ENCODE measurements at places on chromosomes 16 and 17.

GRCh38 chr17:60327901-60328273 is 64.0 kb downstream of the USP32 start:
- no peak for DNase-seq

- DNase-seq: no peak
These were observed 10.3 kb upstream of the FZD2 start for GRCh38 chr17:44546671-44547606.

- DNase-seq: no peak
These were observed 15.4 kb upstream of the GFAP start for GRCh38 chr17:44930667-44931066.

GRCh38 chr16:75265911-75266701 is 14.7 kb upstream of the BCAR1 start:
- DNase-seq: peak; percentile 44

- DNase-seq: peak; percentile 39
These were observed 277.1 kb downstream of the CEP112 start for GRCh38 chr17:65914784-65915342.

DNA sequence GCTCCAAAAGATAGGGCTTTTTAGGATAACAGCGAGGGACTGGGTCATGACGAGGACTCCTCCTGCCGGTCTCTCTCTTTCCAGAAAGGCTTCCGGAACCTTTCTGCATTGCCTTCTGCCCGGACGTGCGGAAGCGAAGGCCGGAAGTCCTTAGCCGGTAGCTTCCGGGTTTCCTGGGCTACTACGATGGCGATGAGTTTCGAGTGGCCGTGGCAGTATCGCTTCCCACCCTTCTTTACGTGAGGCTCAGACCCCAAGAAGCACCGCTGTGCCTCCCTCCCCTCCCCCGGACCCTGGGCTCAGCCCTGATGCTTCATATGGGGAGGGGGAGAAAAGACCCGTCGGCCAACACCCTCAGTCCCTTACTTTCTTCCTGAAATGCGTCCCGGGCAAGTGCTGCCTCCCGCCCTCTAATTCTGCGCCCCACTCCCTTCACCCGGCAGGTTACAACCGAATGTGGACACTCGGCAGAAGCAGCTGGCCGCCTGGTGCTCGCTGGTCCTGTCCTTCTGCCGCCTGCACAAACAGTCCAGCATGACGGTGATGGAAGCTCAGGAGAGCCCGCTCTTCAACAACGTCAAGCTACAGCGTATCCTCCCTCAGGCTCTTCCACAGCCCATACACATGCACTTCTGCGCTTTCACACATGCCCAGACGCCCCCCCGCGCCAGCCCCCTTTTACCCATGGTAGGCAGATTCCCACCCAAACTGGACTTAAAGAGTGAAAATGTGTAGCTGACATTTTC is at the start of gene VPS25:
VPS25 (plus strand) TSS at position 160 of the 746 bp plus-strand sequence; CDS start at position 187, 27 bp downstream.
- peak; percentile 87 for DNase-seq

DNA sequence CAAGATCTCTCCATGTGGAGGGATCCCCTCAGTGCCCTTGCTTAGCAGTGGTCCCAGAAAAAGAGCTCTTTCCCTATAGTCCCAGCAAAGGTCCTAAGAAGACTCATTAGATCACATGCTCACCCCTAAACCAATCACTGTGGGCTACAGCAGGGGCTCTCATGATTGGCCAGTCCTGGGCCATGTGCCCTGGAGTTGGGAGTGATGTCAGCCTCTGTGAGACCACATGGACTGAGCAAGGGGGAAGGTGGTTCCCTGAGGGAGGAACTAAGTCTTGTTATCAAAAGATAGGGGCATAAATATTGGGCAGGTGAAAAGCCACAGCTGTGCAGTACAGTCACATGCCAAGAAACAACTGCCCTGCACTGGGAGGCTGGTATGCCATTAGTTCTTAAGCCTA is 51.3 kb downstream of the SCNN1B start:
- no peak for DNase-seq

DNA sequence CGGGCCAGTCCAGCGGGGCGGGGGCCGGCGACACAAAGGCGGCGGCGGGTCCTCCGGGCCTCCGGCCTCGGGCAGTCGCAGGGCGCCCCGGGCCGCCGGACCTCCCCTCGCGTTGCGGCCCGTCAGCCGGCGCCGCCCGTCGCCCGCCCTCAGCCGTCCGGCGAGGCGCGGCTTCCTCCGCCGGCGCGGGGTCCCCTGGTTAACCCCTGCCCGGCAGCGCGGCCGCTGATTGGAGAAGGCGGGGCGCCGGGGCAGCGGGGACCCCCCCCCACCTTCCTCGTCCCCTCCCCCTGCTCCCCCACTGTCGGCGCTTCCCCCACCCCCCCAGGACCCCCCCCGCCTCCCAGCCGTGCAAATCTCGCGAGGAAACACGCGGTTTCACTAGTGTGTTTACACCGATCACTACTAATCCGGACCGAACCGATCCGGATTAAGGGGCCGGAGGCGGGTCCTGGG is at the start of gene TLK2:
TLK2 (plus strand) TSS at position 402 of the 456 bp plus-strand sequence. CDS start 2,301 bp downstream, outside the sequence.
- peak; percentile 86 for DNase-seq

DNA sequence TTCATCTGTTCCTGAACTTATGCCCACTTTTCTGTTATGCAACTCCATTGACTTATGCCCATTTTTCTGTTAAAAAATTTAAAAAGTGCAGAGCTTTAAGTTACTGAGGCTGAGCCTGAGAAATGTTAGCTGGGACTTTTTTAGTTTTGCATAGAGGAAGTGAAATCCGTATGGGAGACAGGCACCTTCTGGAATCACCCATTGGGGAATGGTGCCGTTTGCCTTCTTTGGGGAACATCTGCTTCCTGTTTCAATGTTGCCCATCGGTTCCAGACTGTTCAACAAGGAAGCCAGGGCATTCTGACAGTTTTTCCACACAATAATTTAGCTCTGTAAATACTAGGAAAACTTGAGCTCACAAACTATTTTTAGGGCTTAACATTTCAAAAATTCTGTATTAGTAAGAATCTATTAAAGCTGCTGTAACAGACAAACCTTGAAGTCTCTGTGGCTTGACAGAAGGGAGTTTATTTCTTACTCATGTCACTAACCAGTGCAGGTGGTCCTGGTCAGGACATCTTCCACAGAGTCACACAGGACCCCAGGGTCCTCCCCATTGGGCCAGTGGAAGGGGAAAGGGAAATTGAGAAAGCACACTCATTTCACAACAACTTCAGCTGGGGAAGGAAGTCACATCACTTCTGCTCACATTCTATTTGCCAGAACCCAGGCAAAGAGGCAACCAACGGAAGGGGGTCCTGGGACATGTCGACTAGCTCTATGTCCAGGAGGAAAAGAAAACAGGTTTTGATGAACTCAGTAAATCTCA is 17.2 kb downstream of the PRKCB start:
- DNase-seq: no peak

- DNase-seq: no peak
These were observed 25.6 kb upstream of the DOC2B start for GRCh38 chr17:206941-207560.

GRCh38 chr16:1772362-1772907 is at the start of gene EME2:
TSS of gene EME2 (plus strand) at chr16:1772810. CDS start at chr16:1773228, 418 bp downstream.
- peak; percentile 60 for DNase-seq

DNA sequence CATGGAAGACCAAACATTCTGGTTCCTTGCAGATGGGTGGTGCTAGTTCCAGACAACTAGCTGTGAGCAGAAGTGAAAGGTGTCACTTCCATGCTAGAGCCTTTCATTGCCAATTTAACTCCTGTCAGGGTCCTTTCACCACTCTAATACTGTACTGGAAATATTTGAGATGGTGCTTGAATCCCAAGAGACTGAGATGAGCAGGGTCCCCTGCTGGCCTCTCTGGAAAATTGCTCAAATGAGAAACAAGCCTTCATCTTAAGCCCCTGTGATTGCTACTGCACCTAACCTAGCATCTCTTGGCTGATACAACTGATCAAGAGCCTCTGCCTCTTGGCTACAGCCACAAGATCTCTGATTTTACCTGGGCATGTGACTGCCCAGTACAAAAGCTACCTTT is 7.4 kb upstream of the VAC14 start:
- DNase-seq: no peak

GRCh38 chr16:84763629-84764028 is 56.2 kb upstream of the CRISPLD2 start:
- DNase-seq: no peak

DNA sequence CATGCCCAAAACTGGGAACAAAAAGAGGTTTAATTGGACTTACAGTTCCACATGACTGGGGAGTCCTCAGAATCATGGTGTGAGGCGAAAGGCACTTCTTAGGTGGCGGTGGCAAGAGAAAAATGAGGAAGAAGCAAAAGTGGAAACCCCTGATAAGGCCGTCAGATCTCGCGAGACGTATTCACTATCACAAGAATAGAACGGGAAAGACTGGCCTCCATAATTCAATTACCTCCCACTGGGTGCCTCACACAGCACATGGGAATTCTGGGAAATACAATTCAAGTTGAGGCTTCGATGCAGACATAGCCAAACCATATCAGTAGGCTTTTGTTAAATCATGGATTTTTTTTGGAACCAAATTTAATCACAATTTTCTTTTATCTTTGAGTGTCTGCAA is 24.4 kb downstream of the RBL2 start:
- no peak for DNase-seq

DNA sequence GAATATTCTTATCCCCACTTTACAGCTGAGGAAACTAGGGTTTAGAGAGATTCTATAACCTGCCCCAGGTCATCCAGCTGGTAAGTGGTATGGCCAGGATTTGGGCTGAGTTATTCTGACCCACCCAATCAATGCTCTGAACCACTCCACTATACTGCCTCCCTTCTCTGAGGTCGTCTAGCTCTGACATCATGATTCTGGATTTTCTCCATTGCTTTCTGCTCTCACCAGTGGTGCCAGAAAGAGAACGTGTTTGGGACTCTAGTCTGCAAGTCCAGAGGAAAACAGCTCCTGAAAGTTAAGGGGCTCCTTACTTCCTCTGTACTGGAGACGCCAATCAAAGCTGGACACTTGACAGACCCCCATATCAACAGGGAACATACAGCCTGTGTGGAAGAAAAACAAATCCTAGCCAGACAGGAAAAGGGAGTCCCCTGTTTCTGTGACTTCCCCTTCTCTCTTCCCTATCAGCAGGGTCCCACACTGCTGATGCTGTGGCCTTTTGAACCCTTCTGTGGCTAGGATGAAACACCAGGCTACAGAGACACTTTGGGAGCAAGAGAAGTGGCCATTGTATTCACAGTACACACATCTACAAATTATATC is 6.0 kb upstream of the EZH1 start:
- no peak for DNase-seq

DNA sequence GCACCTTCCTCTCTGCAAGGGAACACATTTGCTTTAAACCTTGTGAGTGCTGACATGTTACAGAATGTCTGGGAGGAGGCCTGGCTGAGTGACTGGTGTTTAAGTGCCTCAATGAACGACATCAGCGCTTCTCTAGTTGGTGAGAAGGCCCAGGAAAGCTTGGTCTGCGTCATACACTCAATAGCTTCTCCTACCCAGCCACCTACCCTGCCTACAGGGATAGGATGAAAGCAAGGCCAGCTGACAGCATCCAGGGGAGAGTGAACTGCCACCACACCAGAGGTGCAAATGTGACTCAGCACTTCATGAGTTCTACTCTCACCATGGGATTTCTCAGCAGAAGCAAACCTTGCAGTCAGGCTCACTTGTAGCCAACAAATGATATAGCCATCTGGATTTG is 31.7 kb upstream of the CFAP20 start:
- no peak for DNase-seq

GRCh38 chr16:425740-426114 is 278 bp downstream of the RAB11FIP3 start:
- no peak for DNase-seq

- DNase-seq: no peak
These were observed 6.8 kb downstream of the FBXO47 start for GRCh38 chr17:38960402-38960801.

DNA sequence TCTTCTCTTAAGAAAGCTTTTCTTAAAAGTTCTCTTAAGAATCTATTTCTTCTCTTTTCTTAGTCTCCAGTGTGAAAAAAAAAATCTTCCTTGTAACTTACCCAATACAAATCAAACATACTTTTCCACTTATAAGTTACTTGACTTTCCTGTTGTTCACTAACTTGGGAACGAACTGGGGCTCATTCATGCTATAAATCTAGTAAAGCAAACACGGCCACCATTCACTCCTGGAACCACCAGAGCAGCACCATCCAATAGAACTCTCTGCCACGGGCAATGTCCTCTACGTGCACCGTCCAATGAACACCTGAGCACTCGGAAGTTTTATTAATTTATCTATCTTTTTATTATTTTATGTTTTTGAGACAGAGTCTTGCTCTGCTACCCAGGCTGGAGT is 20.8 kb downstream of the SRP68 start:
- no peak for DNase-seq

GRCh38 chr17:8832711-8833352 is 33.7 kb upstream of the MFSD6L start:
- DNase-seq: peak; percentile 37

DNA sequence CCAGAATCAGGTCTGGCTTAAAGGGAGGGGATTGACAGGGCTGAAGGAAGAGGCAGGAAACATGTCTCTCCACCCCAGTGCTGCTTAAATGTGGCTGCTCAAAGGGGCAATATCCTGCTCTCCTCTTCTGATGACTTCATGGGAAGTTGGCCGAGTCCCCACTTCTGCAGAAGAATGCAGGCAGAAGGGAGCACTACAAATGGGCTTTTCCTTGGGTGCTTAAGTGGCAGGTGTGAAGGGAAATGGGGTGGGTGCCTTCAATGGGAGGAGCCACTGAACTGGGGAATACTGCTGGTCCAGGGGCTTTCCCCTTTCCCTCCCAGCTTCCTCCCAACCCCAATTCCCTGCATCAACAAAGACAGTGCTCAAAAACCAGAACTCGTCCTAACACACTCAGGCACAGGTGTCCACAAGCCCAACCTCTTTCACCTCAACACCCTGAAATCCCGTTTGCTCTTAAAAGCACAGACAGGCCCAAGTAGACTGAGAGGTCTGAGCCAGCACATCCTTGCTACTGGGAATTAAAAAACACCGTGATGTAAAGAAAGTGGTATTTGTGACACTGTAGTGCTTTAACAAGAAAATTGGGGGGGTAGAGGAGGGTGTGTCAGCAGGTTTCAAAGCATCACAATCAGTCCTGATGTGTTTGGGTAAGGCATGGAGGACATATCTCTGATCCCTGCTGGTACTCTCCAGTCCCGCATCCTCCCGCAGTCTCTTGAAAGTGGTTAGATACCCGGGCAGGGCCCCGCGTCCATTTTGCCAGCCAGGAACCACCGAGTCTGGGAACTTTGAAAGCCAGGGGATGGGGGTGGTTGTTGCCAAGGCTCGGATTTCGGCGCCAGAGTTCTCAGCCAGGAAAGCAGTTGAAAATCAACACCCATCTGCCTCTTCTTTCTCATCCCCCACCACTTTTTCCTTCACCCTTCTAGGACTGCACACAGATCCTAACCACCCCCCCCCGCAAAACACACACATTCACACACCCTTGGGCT is 1.6 kb downstream of the CA10 start:
- DNase-seq: no peak

GRCh38 chr16:19555938-19556771 is 652 bp downstream of the VPS35L start:
- peak; percentile 57 for DNase-seq

GRCh38 chr17:38920374-38921291 is 4.8 kb upstream of the LASP1NB start:
- no peak for DNase-seq

DNA sequence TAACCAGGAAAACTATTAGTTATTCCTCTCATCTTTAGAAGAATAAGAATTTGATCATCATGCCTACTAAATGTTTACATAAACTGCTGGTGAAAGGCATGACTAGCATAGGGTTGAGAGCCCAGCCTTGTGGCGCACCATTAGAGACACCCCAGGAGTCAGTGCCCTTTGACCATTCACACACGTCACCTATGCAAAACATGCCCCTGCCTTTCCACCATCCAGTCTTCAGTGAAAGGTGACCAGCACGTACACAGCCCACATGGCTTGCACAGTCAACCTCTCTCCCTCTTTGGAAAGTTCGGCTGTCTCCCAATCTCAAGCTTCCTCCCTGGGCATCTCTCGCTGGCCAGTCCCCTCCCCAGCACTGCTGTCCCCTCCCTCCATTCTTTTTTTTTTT is 150.3 kb downstream of the ENGASE start:
- no peak for DNase-seq
